ENCODE measurements at places on chromosomes 13 and 19.
A peak's percentile ranks its signal among the peaks of the same experiment; 100 is the strongest.

GRCh38 chr13:89982407-89983095 lies 1364.9 kb upstream of the MIR17HG start:
- peak; percentile 32 for DNase-seq

- DNase-seq, result no peak
Observed at GRCh38 chr19:31910224-31910623, 435.2 kb upstream of the ZNF507 start.

DNA sequence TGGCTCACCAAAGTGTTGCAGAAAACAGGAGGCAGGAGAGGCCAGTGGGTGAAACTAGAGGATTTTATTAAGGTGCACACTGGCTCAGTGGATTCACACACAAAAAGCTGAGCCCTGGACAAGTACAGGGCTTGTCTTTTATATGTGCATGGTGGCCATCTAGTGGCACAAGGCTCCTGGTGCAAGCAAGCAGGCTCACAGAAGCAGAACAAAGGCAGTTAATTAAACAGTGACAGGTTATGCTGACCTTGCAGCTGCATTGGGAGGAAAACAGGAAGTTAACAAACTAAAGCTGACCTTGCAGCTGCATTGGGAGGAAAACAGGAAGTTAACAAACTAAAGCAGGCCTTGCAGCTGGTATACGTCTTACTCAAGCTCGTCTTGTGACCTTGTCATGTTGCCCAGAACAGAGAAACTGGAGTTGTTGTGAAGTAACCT lies 65.3 kb upstream of the ZNF681 start:
- no peak for DNase-seq

DNA sequence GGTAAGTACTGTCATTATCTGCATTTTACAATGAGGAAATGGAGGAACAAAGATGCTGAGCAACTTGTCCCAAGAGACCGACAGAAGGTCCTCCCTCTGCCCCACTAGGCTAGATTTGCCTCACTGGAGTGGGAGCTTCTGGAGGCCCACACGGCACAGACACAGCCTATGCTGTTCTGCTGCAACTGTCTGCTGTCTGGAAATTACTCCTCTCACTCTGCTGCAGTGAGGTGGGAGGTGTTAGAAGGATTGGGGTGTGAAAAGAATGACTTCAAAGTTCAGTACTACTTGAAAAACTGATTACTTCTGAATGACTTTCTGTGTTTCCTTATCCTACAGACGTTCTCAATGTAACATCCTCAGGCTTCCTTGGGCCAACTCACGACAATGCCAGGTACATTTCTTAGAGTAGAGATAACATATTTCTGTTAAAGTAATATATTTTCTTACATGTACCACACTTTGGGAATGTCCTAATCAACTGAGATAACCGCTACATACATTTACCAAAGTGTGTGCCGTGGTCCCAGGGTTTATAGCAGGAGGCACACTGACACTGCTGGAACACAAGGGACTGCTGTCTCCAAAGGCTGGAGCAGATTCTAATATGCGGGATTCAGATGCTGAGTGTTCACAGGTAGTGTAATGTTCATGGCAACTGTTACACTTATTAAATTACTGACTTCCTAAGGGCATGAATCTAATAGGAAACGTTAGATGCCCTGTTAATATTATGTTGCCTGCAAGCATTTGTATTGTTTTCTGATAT lies 53.5 kb upstream of the WASF3 start:
- DNase-seq, result no peak

GRCh38 chr13:36673838-36674326 lies at the start of gene SERTM1:
TSS of gene SERTM1 (plus strand) at chr13:36674020. CDS start at chr13:36695079, 21,059 bp downstream.
- no peak for DNase-seq

GRCh38 chr19:1872807-1873523 lies 9.6 kb upstream of the KLF16 start:
- DNase-seq, result no peak

DNA sequence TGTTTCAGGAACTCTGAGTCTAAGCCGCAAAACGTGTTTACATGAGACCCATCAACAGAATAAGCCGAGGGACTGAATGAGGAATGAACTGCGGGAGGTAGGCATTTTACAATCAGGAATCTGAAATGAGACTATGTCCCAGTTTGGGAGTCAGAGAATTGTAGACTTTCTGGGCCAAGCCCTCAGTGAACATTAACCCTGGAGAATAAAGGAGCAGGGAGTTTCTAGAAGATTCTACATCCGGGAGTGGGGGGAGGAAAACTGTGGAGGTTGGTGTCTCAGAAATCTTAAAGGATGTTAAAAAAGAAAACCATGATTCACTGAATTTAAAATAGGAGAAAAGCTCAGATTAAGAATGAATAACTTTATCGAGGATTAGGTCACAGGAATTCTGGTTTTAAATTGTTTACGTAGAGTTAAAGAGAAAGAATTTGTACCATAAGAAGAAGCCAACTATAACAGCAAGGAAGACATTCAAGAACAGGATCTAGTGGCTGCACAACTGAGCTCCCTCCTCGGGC lies 18.5 kb downstream of the RFX2 start:
- no peak for DNase-seq

DNA sequence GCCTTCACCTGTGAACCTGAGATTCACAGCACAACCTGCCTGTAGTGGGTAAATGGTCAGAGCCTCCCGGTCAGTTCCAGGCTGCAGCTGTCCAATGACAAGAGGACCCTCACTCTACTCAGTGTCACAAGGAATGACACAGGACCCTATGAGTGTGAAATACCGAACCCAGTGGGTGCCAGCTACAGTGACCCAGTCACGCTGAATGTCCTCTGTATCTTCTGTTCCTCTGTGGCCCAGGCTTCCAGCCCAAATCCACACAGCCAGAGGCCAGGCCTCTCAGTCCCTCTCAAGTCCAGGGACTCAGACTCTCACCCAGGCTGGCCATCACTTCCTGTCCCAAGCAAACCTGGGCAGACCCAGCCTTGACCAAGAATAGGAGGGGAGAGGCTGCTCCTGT lies 10.8 kb downstream of the CEACAM3 start:
- no peak for DNase-seq

DNA sequence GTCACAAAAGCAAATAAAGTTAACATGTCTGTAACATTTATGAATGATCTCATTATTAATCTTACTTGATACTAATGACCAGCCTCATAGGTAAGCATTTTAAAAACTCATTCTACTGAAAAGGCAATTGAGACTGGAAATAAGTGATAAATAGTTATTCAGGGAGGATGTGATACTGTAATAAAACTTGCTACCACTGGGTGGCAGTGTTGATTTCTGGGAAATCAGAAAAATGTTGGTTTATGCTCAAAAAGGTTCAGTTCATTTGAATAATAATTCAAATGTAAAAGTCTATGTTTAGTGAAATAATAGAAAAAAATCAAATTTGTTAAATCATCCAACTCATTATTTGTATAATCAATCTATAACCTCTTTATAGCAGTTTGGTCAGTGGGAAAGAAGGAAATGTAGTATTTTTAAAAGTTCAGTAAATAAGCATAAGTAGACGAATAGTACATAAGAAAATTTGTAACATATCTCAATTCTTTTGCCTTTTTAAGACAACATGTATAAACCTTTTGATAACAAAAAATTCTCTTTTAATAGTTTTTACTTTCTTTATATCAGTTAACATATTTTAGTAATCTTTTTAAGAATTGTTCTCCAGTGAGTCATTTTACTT lies 9.6 kb downstream of the ABHD13 start:
- DNase-seq, result no peak

All from brain pericyte (primary cell).